Iris pigment epithelial cell (primary cell): ENCODE measurements at places on chromosomes 11 and 22.
A peak's percentile ranks its signal among the peaks of the same experiment; 100 is the strongest.

GRCh38 chr11:131109257-131109656, 193.0 kb upstream of the SNX19 start:
- DNase-seq, result peak; percentile 4

GRCh38 chr11:77172666-77172982, 44.6 kb downstream of the MYO7A start:
- DNase-seq, result peak; percentile 21

GRCh38 chr22:20792966-20793728, 19.2 kb downstream of the SERPIND1 start:
- DNase-seq, result no peak

GRCh38 chr22:37575490-37576003, 4.3 kb downstream of the LGALS2 start:
- no peak for DNase-seq

DNA sequence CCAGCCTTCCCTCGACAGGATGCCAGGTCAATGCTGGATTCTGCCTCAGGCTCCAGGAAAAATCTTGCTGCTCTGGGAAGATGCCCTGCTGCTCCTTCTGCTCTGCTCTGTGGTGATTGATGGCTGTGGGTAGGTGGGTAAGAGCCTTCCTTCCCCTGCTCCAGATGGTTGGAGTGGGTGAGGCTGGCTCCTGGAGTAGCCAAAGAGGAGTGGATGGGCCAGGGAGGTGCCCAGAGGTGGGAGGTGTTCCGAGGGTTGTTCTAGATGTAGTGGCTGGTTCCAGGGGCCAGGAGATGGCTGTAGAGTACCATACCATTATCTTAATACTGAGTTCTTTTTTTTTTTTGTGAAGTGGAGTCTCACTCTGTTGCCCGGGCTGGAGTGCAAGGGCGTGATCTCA, 99.6 kb upstream of the THY1 start:
- no peak for DNase-seq

- no peak for DNase-seq
Observed at GRCh38 chr11:79482800-79483199, 42.0 kb upstream of the TENM4 start.

GRCh38 chr22:39149915-39150847, 2.3 kb downstream of the CBX7 start:
- no peak for DNase-seq
